ENCODE measurements at places on chromosomes 6 and 20.

DNA sequence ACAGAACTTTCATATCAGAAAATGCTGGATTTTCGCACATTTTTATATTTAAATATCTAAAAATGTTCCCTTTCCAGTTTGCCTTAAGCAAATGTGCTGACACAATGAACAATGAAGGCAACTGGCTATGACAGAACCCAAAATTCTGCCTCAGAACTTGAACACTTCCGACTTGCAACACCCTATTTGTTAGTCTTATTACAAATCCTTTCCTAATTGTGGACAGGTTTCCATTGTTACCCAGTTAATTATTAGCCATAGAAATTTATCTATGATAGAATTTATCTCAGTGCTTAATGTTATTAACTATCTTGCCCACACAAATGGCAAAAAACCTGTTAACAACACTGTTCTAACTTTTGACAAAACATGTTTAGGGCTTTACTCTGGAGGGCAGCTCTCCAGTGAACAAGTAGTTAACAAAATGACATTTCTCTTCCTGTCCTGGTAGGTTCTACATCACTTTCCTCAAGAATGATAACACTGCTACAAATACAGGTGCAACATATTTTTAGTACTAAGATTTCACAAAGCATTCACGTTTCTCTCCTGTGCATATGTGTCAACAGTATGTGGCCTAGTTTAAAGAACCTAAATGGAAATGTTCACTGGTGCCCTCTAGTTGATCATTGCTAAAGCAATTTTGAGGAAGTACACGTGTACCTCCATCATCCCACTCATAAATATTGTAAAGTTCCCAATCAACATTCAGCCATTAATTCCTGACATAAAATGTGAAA lies 58.4 kb downstream of the HIVEP2 start:
- no peak for DNase-seq

DNA sequence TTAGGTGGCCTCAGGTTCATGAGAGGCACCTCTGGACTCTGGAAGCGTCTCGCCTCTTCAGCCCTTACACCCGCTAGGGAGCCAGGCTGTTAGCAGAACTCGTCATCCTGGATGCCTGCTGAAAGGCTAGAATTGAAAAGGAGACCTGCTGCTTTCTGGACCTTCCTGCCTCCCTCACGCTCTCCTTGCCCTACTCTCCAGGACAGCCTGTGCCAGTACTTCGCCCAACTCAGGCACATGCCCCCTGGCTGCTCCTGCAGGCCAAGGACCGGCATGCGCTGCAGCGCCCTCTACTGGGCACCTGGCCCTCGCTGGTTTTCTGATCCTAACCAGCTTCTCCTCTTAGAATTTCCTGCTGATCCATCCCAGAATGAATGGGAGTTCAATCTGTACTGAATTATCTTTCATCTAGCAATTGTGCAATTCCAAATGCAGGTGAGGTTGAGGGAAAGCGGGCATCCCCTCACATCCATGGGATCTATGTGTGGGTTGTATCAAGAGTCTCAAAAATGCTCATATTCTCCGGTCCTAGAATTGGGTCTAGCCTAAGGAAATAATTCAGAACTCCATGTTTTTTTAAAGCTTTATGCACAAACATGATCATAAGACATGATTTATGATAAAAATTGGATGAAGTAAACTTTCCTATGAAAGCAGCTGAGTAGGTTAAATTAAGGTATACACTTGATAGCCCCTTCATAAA lies 78.0 kb downstream of the PTPN1 start:
- DNase-seq, result no peak

GRCh38 chr6:139784222-139784769 lies 409.8 kb upstream of the CITED2 start:
- DNase-seq, result no peak

GRCh38 chr20:63733117-63733516 lies 3.3 kb upstream of the LIME1 start:
- DNase-seq, result no peak

GRCh38 chr6:122576888-122577287 lies 33.3 kb upstream of the PKIB start:
- no peak for DNase-seq
